SW 1271 (cell line): ENCODE measurements at places on chromosomes 6 and 20.

DNA sequence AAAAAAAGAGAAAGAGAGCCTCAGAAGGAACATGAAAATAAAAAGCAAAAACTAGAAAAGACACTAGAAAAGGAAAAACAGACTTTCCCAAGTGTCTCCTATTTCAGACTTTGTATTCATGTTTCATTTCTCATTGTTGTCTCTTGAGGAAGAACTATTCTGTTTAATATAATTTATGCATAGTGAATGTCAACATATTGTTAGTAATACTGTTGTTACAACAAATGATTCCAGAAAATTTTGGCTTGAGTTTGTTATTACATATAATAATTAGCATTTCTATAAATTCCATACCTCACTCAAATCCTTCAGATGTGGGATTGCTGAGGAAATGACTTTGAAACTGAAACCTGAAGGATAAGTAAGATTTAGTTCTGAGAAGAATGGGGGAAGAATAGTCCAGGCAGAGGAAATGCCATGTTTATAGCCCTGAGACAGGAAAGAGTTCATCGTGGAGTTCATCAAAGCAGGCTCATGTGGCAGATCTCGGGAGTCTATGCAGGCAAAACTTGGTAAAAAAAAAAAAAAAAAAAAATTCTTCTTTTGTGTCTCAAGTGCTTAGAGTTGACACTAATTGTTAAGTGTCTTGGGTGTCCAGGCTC lies 53.1 kb upstream of the EIF2S2 start:
- DNase-seq = no peak

- DNase-seq = no peak
These were observed 319.3 kb upstream of the CITED2 start for GRCh38 chr6:139693735-139694134.

DNA sequence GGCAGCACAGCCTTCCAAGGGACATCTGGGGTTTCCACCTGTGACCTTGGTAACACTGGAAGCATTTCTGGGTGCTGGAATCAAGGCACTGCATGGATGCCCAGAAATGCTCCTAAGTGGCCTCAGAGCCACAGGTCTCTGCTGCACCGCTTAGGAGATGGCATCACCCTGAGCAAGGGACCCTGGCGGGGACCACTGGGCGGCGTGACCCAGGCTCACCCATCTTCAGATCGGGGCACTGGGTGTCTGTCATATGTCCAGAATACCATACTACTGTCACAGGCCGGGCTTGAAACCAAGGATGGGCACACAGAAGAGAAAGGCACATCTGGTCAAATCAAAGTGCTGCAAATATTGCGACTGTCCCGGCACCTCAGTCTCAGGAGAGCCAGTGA lies 45.9 kb downstream of the SSR1 start:
- DNase-seq = no peak

- no peak for DNase-seq
These were observed 447.9 kb upstream of the PLCB4 start for GRCh38 chr20:8621001-8621400.

GRCh38 chr6:31144296-31144969 lies 5.6 kb upstream of the PSORS1C2 start:
- no peak for DNase-seq

GRCh38 chr6:129597023-129597713 lies 112.8 kb downstream of the ARHGAP18 start:
- no peak for DNase-seq

GRCh38 chr6:36053878-36054277 lies 26.3 kb downstream of the MAPK14 start:
- no peak for DNase-seq

DNA sequence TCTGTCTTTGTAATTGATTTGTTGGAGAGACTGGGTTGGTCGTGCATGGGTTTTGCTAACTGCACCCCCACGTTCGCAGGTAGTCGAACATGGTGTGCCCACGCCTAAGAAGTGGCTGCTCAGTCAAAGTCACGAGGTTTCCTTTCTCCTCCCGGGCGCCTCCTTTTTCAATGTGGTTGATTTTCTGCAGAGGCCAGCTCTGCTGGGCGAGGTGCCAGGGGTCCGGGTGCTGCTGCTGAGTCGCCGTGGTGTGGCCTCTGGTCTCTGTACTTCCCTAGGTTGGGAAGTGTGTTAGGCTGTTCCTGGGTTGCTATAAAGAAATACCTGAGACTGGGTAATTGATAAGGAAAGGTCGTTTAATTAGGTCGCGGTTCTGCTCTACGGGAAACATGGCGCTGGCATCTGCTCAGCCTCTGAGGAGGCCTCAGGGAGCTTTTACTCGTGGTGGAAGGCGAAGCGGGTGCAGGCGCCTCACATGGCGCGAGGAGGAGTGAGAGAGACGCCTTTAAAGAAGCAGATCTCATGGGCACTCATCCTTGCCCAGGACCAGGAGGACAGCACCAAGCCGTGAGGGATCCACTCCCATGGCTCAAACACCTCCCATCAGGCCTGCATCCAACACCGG lies 14.1 kb downstream of the OSBPL2 start:
- DNase-seq = no peak
